Fibroblast of skin of left quadriceps (primary cell): ENCODE measurements at places on chromosomes 12 and 14.

DNA sequence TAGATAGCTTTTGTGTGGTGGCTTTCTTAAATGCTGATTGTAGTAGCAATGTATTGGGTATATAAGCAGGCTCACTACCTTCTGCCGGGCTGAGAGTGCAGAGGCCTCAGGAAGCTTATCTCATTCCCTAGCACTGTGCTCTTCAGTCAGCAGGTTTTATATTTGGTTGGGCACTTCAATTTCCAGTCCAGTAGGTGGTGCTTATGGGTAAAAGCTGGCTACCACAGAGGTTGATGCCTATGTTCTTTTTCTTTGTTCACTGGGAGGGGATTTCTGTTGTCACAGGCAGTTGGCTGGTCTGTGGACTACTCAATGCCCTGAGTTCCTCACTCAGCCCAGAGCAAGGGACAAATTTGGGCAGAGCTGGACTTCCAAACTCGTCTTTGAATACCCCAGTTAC is 43.0 kb upstream of the GLIPR1 start:
- no peak for DNase-seq

DNA sequence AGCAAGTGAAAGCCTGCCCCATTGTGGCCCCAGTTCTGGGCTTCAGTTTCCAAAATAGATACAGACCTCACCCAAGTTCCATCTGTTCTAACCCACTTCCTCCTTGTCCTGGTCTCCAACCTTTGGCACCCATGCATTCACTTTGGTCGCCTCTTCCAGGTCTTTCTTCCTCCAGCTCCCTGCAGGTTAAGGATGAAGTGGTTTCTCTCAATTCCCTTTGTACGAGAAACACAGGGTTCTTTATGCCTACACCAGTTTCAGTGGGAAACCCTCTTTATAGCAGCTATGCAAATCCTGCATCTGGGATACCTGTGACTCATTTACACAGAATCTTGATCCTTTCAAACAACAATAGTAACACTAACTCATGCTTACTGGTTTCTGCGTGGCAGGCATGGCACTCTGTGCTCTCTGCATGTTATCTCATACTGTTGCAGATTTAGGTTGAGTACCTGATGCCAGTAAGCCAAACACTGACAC is 110.6 kb upstream of the AMIGO2 start:
- no peak for DNase-seq

- DNase-seq = no peak
Observed at GRCh38 chr14:103537175-103537990, 8.4 kb downstream of the TRMT61A start.

- DNase-seq = no peak
Observed at GRCh38 chr12:27253347-27253746, 9.3 kb downstream of the STK38L start.

DNA sequence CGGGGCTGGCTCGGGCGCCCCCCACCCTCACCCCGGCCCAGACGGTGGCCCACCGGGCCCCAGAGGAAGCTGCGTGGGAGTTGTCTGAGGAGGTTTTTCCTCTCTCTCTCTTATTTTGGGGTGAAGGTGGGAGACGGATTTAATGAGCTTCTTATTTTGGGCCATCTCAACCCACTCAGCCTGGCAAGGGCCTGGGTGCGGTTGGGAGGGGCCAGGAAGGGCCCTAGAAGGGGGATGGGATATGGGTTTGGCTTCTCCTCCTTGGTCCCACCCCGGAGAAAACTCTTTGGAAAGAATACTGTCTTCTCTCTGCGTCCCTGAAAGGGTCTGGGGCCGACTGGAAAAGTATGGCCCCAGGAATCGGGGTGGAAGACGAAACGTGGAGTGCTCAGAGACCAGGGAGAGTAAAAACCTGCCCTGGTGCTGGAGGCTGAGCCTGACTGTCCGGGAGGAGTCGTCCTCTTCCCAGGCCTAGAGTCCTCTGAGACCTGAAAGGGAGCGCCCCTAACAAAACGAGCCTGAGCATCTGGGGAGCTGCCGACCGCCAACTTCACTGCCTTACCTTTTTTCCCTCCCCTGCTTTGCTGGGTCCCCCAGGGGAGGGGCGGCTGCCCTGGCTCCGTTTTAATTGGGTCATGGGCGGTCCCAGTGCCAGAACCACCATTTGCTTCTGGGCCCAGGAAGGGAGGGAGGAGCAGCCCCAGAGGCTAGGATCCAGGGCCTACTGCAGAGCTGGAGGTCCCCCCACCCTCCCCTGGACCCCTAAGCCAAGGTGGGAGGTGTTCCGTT is 1.6 kb downstream of the MMP14 start:
- no peak for DNase-seq

GRCh38 chr12:121217063-121217462 is 7.1 kb downstream of the P2RX4 start:
- DNase-seq = no peak

DNA sequence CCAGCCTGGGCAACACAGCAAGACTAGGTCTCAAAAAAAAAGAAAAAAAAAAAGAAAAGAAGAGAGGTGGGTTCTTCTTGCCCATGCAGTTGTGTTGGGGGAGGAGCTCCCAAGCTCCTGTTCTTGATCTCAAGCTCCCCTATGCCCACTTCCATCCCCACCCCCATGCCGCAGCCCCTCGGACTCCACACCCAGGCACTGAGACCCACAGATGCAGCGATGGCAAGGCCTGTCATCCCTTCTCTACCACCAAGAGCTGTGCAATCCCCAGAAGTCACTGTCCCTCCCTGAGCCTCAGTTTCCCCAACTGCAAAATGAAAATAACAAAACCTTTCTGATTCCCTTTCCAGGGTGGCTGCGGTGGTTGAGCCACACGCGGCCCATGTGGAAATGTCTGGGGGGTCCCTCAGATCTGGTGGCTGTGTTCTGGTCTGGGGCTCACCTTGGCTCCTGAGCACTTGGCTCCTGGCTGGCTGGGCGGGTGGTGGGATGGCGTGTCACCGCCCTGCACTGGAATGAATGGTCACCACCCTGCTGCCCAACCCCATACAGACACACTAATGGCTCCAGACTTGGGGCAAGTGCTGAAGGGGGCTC is 22.6 kb upstream of the KIF26A start:
- no peak for DNase-seq

- DNase-seq = no peak
Observed at GRCh38 chr14:55427439-55427838, 13.0 kb downstream of the TBPL2 start.

GRCh38 chr14:59028476-59029202 is 159.8 kb upstream of the DAAM1 start:
- DNase-seq = peak; percentile 89

GRCh38 chr12:66637699-66638301 is 41.1 kb downstream of the GRIP1 start:
- peak; percentile 56 for DNase-seq
